Lung (tissue), 17 donors: ENCODE measurements at places on chromosomes 5 and 9.

GRCh38 chr5:133354323-133355185 lies 257.8 kb downstream of the FSTL4 start:
- no peak overlapping the region for H3K27ac ChIP-seq
- H3K4me1 ChIP-seq, result no peaks in the 10 kb centered on the region
- DNase-seq, result no peak
- H3K4me3 ChIP-seq, result no peak overlapping the region
- no peaks in the 10 kb centered on the region for H3K27me3 ChIP-seq

DNA sequence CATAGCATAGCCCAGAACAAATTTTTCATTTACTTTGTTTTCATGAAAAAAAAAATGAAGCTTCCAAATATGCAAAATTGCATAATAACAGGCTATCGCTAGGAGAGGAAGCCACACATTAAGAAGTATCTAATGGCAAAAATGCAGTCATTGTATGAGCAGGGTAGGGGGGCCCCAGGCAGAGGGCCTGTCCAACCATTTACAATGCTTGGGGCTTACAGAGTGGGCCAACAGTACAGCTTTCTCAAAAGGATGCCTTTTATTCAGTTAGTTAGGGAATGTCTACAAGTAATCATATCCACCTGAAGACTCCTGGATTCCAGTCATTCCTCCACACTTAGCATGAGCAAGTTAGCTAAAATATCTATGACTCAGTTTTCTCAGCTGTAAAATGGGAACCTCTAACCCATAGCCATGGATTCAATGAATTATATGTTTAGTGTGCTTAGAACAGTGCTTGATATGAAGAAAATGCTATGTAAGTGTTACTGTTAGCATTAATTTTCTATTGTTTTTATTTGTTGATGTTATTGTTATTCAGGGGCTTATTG lies 117.7 kb downstream of the GAS1 start:
- H3K27me3 ChIP-seq, result no peaks in the 10 kb centered on the region
- H3K36me3 ChIP-seq, result no peaks in the 10 kb centered on the region
- H3K4me3 ChIP-seq, result no peak overlapping the region
- no peaks in the 10 kb centered on the region for H3K4me1 ChIP-seq

- no peaks in the 10 kb centered on the region for H3K27me3 ChIP-seq
- no peak overlapping the region for H3K4me3 ChIP-seq
- H3K4me1 ChIP-seq, result no peaks in the 10 kb centered on the region
- no peak overlapping the region for H3K27ac ChIP-seq
Observed at GRCh38 chr9:5614192-5614591, 14.7 kb upstream of the RIC1 start.

DNA sequence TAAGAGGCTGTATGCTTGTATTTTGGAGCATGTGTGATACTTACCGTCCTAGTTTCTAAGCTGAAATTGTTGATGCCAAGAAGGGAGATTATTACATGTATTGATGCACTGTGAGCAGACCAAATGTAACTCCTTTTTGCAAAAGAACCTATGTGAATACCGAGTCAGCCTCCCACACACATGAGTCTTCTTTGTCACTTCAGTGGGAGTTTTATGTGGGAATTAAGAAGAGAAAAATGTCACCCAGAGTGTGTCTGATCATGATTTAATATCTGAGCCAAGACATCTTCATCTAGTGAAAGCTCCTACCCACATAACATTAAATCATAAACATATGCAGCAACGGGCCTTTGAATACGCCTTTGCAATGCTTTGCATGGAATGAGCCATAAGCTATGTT lies 380.3 kb upstream of the ACTBL2 start:
- no peak overlapping the region for H3K4me3 ChIP-seq
- no peaks in the 10 kb centered on the region for H3K36me3 ChIP-seq
- DNase-seq, result no peak
- no peaks in the 10 kb centered on the region for H3K27me3 ChIP-seq
- peak overlapping the region; percentile 4 for H3K27ac ChIP-seq

DNA sequence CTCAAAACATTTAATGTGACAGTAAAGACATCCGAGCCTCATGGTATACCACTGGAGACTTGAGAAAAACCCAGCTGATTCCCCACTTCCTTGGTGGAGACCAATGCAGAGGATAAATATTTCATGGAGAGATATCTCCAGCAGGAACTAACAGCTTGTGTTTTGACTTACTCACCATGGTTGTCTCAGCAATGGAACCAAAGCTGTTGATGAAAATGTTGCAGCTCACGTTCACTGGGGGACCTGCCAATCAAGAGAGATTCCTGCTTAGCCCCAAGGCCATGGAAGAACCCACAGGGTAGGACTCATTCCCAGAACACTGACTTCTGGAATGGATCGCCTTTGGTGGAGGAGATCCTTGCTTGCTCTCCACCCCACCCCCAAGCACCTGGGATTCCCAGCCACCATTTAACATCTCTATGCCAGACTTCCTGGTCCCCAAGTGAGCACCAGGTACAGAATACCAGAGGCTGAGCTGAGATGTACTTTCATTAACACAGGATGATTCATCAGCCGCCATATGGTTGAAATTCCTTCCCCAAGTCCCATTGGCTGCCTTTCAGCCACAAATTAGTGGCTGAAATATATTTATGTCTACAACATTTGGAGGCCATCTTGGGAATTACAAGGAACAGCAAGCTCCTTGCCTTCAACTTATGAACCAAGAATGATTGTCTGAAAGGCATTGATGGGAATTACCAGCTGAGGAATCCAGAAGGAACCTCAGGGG lies 37.9 kb downstream of the GLRA1 start:
- no peaks in the 10 kb centered on the region for H3K36me3 ChIP-seq
- no peak overlapping the region for H3K4me3 ChIP-seq
- H3K27ac ChIP-seq, result no peak overlapping the region
- no peak for DNase-seq
- H3K4me1 ChIP-seq, result no peaks in the 10 kb centered on the region

DNA sequence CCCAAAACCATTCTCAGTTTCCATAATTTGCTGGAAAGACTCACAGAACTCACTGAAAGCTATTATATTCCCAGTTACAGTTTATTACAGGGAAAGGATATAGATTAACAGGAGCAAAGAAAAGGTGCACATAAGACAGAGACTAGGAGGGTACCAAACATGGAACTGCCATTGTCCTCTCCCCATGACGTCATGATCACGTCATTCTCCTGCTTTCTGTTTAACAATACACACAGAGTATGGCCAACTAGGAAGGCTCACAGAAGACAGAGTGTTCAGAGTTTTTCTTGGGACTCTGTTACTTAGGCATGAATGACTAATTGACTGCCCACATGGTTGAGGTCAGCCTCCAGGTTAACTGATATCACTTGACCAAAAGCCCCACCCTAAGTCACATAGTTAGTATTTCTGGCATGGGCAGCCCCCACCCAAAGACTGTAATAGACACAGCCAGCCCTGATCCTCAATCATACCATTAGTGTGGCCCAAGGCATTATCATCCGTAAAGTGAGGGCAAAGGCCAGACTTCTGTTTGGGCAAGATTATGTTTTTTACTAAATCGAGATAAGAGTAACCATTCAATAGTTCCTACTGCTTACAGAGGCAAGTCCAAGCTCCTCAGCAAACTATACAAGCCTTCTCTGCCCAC lies 353.5 kb upstream of the POU5F2 start:
- no peak overlapping the region for H3K27ac ChIP-seq
- peaks cover 2% of the 10 kb centered on the region for H3K36me3 ChIP-seq
- no peaks in the 10 kb centered on the region for H3K4me1 ChIP-seq
- no peak overlapping the region for H3K4me3 ChIP-seq

DNA sequence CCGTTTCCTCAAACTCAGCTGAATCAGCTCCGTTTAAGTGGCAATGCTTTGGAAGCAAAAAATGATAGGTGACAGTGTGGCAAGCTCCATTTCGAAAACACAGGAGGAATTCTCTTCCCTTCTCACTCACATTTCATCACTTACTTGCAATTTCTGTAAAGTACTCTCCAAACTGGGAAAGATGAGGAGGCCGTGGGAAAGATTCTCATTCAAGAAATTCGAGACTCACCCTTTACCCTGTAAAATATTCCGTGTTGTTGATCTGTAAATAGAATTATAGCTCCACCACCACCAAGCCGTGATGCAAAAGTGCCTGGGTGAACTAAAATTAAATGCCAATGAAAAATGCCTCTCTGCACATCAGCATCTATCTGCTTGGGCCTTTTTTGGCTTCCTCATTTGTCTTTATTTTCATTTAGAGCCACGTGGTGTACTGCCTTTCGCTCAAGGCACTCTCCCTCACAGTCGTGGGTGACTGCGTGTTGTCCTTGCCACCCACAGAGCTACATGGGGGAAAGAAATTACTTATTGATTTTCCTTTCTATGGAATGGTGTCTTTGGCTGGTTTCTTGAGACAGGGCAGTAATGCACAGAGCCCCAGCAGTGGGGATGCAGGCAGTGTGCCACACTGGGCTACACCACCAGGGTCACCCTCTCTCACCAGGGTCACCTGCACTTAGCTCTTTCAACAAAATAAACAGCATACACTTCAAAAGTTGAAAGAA lies 289.3 kb upstream of the TAS2R1 start:
- H3K4me3 ChIP-seq, result no peak overlapping the region
- H3K36me3 ChIP-seq, result no peaks in the 10 kb centered on the region
- H3K27me3 ChIP-seq, result no peaks in the 10 kb centered on the region
- H3K4me1 ChIP-seq, result no peaks in the 10 kb centered on the region
- no peak for DNase-seq

- DNase-seq, result no peak
- no peak overlapping the region for H3K27ac ChIP-seq
- no peaks in the 10 kb centered on the region for H3K27me3 ChIP-seq
Observed at GRCh38 chr5:38670878-38671277, 114.4 kb upstream of the LIFR start.

- H3K36me3 ChIP-seq, result no peaks in the 10 kb centered on the region
- DNase-seq, result no peak
- no peak overlapping the region for H3K27ac ChIP-seq
- H3K4me1 ChIP-seq, result no peaks in the 10 kb centered on the region
- H3K4me3 ChIP-seq, result no peak overlapping the region
- no peaks in the 10 kb centered on the region for H3K27me3 ChIP-seq
Observed at GRCh38 chr9:99749641-99750040, 72.0 kb upstream of the NR4A3 start.
